ENCODE measurements at places on chromosomes 1 and 21. TPM values are rescaled to one million over a fixed set of nuclear protein-coding genes. Genes with fewer than 3 reads are reported as not detected.
A peak's percentile ranks its signal among the peaks of the same experiment; 100 is the strongest.

- DNase-seq: no peak
These were observed 11.1 kb downstream of the LEMD1 start for GRCh38 chr1:205410581-205411298.

Gene REN
- 197 TPM for polyA plus RNA-seq

DNA sequence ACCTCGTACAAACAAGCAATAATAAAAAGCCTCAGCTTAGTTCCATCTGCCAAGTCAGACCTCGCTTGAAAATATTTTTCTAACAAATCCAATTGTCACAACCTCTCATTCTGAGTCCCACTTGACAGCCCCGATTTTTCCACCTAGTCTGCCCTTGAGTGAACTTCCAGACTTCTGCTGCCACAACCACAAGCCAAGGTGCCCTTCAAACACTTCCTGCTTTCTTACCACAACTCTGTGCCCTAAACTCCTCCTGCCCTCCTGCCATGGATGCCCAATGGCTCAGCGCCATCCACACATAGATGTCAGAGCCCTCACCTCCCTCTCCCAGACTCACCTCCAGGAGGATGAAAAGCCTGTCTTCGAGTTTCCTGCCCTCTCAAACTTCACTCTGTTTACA is 3.9 kb downstream of the TMPRSS2 start:
- DNase-seq: no peak

Gene TACSTD2
- polyA plus RNA-seq: 32.3 TPM

Gene COL11A1
- polyA plus RNA-seq: 6.0 TPM

DNA sequence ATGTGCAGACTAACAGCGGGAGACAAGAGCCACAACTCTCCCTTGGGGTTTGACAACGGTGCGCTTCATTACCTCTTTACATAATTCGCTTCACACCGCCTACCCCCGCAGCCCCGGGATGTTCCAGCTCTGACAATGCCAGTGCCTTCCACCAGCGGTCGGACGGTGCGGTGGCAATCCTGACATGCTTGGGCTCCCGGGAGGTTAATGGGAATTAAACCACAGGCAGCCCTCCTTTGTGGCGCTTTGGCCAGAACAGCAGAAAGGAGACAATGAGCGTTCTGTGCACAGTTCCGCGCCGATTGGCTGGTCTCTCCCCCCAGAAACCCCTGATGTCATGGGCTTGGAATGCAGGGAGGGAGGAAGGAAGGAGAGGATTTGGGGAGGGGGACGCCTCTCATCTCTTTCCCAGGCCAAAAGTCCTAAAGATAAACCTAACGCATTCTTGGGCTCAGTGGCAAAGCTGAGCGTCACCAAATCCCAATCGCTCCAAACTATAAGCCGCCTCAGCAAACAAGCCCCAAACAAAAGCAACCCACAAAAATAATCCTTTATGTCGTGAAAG is 1.3 kb downstream of the CNN3 start:
- DNase-seq: peak; percentile 77

DNA sequence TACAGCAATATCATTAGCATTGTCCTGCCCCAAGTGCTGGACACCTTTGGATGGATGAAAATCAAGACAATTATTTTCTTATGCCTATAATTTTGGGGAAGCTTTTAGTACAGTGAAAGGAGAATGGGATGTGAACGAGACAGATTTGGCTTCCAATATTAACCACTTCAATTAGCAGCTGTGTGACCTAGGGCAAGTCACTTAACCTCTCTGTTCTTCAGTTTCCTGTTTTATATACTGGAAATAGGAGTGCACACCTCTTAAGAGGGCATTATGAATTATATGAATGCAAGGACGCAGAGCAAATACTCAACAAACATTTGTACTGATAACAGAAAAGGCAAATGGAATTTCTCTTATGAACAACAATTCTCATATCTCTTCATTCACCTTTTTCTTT is 18.5 kb downstream of the CYP2J2 start:
- no peak for DNase-seq

GRCh38 chr1:73781251-73781650 is 416.7 kb downstream of the LRRIQ3 start:
- no peak for DNase-seq

DNA sequence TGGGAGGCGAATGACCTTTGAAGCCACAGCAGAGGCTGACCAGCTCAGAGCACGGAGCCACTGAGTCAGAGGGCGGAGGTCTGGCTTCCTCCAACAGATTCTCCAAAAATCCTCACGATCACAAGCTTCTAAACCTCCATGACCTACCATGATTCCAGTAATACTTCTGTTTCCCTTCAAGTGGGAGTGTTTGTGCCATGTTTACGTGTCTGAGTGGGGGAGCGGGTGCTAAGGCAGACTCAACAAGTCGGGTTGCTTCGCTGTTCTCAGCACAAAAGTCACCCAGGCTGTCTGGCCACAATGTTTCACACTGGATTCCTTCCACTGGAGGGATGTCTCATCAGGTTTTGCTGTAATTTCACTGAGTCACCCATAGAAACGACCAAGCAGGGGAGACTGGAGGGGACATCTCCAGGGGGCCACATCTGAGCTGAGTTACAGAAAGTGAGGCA is 86.2 kb downstream of the SLC66A1 start:
- DNase-seq: no peak

GRCh38 chr21:45306453-45306831 is 18.7 kb upstream of the POFUT2 start:
- DNase-seq: no peak

- DNase-seq: no peak
These were observed 72.5 kb downstream of the NDUFS5 start for GRCh38 chr1:39098546-39099250.

GRCh38 chr1:56330391-56331026 is 248.9 kb downstream of the PLPP3 start:
- DNase-seq: no peak

Gene F3
- 45.3 TPM for polyA plus RNA-seq

GRCh38 chr1:213397638-213398037 is 346.6 kb downstream of the RPS6KC1 start:
- no peak for DNase-seq

DNA sequence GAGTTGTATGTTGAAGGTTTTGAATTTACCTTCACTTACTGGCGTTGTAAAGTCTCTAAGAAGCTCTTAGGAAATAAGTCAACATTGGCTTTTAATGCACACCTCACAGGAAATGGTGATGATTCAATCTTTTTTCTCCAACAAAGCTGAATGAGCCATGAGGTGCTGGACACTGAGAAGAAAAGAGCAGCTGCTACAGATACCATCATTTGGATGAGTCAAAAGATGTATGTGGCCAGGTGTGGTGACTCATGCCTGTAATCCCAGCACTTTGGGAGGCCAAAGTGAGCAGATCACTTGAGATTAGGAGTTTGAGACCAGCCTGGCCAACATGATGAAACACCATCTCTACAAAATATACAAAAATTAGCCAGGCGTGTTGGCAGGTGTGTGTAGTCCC is 3.3 kb upstream of the IL23R start:
- no peak for DNase-seq

- no peak for DNase-seq
These were observed 220.5 kb downstream of the CENPF start for GRCh38 chr1:214823311-214824117.

DNA sequence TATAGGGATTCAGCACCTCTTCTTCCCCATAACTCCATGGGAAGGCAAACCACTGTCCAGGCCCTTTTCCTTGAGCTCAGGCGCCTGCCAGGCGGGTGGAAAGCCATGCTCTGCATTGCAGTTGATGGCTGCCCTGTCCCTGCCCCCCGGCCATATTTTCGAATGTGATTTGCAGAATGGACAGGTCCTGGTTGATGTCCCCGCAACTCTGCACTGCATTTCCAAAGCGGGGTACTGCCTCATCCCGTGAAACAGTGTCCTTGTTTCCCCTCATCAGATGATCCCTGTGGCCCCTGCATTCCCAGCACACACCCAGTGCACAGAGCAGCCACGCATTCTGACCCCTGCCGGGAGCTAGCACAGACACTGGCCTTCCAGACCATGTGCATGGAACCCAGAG is 33.7 kb upstream of the SCMH1 start:
- DNase-seq: no peak

DNA sequence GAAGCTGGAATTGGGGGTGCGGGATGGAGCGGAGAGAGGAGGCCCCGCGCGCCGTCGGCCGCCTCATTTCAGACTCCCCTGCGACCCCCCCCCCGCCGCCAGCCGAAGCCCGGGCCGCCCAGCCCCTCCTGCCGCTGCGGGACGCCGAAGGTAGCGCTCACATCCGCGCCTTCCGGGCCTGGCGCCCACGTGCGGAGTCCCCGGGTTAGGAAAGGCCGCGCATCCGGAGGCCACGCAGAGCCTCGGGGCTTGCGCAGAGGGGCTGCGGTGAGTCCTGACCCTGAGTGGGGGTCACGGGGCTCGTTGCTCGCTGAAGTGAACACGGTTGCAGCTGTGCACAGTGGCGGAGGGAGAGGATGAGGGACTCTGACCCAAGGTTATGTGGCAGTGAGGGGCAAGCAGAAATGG is 552 bp upstream of the ZNF496 start:
- no peak for DNase-seq

Gene IVL
- polyA plus RNA-seq: 0.21 TPM

Gene TGFB2
- polyA plus RNA-seq: 16.4 TPM

Gene TRIM17
- 6.6 TPM for polyA plus RNA-seq

- no peak for DNase-seq
These were observed 78.9 kb upstream of the JAK1 start for GRCh38 chr1:65045022-65045817.

GRCh38 chr1:222202831-222203230 is 345.1 kb downstream of the HHIPL2 start:
- no peak for DNase-seq

DNA sequence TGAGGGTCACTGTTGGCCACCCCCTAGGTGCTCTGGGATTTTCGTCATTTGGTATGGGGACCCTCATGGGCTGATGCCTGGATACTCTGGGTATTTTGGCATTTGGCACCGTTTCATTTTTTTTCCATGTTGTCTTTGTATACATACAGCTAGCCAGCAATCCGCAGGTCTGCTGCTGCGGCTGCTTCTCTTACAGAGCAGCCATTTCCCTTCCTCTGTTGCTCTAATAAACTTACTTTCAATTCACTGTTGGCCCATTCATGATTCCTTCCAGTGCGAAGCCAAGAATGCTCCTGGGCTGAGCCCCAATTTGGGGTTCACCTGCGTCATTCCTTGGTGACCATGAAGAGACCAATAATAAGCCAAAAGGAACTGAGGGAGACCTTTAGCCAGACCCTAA is 21.5 kb downstream of the GON4L start:
- no peak for DNase-seq

DNA sequence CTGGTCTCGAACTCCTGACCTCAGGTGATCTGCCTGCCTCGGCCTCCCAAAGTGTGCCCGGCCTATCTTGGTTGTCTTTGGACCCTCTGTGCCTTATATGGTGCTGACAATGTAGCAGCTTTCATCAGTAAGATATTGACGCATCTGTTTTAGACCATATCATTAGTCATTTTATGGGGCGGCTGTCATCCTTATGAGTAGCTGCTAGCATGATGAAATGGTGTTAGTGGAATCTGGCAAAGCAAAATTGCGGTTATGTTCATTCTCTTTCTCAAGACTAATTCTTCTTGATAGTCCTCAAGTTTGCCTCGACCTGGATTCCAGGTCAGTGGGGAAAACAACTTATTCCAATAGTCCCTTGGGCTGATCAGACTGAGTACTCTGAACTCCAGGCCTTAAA is 199.9 kb downstream of the PRDM2 start:
- DNase-seq: no peak

DNA sequence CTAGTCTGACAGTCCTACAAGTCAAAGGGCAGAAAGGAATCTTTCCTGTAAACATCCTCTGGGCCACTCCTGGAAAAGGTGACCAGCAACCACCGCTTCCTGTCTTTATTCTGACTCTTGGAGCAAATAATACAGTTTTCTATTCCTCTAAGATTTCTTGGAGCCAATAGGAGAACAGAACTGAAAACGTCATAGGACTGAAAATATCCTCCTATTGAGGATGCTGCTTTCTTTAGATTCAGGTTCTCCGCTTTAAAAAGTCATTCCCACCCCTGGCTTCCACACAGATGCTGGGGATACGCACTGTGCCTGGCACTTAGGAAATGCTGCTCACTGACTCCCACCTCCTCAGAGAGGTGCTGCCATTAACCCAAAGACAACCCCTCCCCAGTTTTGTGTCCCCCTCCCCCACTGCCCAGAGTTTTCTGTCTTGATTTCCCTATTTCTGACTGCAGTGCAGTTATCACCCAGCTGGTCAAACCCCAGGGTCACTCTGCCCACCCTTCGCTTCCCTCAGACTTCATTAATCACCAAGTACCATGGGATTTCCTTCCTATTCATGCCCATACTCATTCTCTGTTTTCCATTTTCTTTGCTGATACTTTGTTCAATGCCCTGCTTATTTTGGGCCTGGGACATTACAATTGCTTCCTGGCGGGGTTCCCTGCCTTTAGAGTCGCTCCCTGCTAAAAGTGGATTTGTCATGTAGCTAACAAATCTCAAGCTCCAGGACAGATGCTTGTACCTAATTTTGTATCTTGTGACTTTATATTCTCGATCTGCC is 82.1 kb upstream of the ARHGAP29 start:
- DNase-seq: no peak

DNA sequence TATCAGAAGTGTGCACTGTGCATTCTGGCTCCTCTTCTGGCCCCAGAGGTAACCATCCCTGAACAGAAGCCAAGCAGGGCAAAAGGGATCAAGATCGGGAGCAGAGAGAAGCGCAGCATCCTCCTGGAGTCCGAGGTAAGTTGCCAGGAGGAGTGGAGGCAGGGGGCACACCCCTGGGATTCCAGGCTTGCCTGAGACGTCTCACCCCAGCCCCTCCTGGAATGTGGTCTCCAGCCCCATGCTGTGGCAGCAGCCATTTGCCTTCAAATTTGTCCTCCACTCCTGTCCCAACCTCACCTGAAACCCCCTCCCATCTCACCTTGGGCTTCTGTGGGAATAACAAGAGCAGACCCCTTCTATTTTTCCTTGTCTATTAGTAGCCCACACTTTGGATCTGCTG is 10.1 kb downstream of the LRRC71 start:
- no peak for DNase-seq

Gene PRKAA2
- 14.8 TPM for polyA plus RNA-seq

DNA sequence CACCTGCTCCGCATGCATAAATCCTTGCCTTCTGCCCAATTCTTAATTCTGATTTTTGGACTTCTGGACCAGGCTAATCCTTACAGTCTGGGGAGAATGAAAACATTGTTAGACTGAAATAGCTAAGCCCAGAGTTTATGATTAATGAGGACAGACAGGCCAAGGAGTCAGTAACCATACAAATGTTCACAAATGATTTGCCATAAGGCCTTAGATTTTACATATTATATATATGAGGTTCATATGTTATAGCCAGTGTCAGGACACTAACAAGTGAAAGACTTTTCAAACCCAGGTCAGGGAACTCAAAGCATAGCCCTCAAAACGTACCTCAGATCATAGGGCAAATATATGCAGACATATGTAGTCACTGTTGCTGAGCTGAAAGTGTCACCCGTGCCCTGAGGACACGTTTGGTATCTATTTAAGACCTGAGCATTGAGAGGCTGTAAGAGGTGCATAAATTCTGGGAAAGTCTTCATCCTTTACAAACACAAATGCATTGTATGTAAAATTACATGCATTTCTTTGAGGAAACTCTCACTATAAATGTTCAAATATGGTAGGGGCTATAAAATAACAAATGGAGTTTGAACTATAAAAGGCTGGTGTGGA is 45.3 kb upstream of the FBXO28 start:
- DNase-seq: no peak

Gene TOMM40L
- polyA plus RNA-seq: 15.9 TPM

All from right renal cortex interstitium (tissue), 3 donors.